ENCODE measurements at places on chromosomes 2 and 18.

- no peak for DNase-seq
Measured at GRCh38 chr2:231007286-231008098, 11.6 kb downstream of the SPATA3 start.

- DNase-seq: no peak
Measured at GRCh38 chr18:77108001-77108692, 24.4 kb downstream of the MBP start.

DNA sequence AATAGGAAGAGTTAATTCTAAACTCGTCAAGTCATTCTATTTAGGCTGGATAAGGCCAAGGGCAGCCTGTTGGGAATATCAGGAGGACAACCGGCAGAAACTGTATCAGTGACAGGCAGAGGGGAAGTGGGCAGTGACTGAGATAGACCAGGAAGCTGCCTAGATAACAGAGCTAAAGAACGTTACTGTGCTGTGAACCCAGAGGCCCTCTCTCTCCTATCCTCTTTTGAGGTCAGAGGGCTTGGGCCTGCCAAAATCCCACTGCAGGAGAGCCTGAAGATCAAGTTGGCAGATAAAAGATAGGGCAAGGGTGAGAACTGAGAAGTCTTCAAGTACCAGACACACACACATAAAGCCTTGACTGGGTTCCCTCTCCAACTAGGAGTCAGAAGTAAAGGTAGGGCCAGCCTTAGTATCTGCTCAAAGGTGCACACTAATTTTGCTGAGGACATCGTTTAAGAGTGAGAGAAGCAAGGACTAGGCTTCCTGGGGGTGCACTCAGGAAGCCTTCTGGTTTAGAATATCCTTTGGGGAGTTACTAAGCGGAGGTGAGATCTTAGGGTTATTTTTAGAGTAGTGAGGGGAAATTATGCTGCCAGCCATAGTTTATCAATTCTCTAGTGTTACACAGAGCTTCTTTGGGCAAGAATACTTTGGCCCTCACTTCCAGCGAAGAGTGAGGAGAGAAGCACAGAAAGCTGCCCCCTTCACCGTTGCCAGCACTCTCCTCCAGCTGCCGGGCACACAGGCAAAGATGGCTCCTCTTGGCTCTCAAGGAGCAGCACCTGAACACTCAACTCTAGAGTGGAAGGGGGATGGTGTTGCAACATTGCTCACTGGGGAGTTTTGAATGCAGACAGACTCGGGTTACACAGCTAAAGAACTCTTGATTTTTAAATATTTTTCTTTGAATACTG is 9.8 kb downstream of the CAVIN2 start:
- DNase-seq: no peak

- DNase-seq: no peak
Measured at GRCh38 chr2:240856151-240856980, 12.3 kb upstream of the AGXT start.

- DNase-seq: no peak
Measured at GRCh38 chr2:109516445-109517117, 97.2 kb downstream of the SEPTIN10 start.

DNA sequence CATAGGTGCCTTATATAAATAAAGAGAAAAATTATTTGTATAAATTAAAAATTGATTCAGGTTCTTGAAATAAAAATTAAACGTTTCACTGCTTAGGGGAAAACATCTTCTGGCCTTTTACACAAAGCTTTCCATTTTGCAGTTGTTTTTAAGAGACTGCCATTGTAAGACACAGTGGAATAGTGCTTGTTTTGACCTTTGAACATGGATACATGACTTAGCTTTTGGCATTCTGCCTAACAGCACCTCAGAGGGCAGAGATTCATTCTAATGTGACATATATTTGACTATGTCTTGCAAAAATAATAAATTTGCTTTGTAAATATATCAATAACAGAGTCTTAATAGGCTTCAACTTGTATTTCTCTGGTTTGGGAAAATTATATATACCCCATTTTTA is 142.1 kb downstream of the SLC4A10 start:
- DNase-seq: no peak

DNA sequence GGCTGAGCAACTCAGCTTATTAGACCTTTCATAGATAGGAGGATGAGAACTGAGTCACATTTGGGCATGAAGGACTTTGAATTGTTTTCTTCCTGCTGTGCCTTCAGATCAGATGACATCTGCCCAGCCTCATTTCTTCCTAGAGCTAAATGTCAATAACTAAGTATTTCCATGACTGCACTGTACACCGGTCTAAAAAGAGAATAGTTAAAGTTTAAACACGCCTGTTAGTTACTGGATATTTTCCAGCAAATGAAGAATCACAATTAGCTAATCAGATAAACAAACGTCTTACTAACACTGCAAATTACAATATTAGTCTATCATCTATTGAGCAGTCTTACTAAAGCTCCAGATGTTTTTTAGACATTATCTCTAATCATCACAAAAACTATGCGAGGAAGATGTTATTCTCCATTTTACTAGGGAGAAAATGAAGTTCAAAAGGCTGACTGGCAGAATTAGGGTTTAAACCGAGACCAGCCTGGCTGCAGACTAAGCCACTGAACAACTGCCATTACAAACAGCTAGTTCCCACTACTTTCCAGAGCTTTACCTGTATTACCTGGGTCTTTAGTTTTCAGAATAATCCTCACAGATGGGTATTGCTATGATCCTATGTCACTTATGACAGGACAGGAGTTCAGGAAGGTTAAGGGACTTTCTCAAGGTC is 69.4 kb upstream of the ZNF397 start:
- no peak for DNase-seq

- DNase-seq: no peak
Measured at GRCh38 chr18:23136326-23137096, 1.2 kb downstream of the CABLES1 start.

GRCh38 chr2:158113741-158114295 is 12.1 kb downstream of the UPP2 start:
- DNase-seq: no peak

DNA sequence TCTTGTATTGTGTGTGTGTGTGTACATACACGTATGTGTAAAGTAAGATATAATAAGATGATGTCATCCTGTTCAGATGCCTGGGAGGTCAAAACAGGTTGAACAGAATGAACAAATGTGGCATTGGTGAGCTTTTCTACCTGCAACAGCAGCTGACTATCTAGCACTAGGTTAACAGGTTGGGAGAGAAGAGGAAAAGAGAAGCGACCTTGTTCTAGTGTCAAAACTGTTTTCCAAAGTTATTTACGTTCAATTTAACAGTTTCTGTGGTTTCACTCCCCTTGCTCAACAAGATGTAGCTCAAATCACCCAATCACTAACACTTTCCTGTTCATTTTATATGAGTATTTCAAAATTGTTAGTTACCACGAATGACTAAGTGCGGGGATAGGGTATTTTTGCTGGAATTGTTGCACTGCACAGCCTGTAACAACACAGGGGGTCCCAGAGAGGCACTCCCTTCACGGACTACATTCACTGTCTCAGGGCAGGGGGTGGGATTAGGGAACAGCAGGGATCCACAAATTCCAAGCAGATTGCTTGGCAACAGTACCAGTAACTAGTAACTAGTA is 67.5 kb upstream of the DTNB start:
- no peak for DNase-seq

GRCh38 chr2:118774458-118775133 is 72.9 kb downstream of the EN1 start:
- no peak for DNase-seq

- no peak for DNase-seq
Measured at GRCh38 chr2:218860950-218861381, 1.4 kb downstream of the WNT6 start.
